Gastrocnemius medialis (tissue), 4 donors: ENCODE measurements at places on chromosomes 7 and 10. TPM values are rescaled to one million over a fixed set of nuclear protein-coding genes. Genes with fewer than 3 reads are reported as not detected.

The RAB19 gene
- total RNA-seq, result not detected

The ASB10 gene
- total RNA-seq, result 24.8 TPM

The CALCR gene
- 0.64 TPM for total RNA-seq

The PON3 gene
- 0.61 TPM for total RNA-seq

The OTUD1 gene
- total RNA-seq, result 7.8 TPM

The C10orf105 gene
- total RNA-seq, result not detected

The MIOS gene
- total RNA-seq, result 294 TPM

The FAM25G gene
- total RNA-seq, result not detected

The PDCD4 gene
- total RNA-seq, result 9.8 TPM

The GBX1 gene
- not detected for total RNA-seq

- DNase-seq, result no peak
These were observed 252.6 kb upstream of the SMIM30 start for GRCh38 chr7:113370910-113371309.

DNA sequence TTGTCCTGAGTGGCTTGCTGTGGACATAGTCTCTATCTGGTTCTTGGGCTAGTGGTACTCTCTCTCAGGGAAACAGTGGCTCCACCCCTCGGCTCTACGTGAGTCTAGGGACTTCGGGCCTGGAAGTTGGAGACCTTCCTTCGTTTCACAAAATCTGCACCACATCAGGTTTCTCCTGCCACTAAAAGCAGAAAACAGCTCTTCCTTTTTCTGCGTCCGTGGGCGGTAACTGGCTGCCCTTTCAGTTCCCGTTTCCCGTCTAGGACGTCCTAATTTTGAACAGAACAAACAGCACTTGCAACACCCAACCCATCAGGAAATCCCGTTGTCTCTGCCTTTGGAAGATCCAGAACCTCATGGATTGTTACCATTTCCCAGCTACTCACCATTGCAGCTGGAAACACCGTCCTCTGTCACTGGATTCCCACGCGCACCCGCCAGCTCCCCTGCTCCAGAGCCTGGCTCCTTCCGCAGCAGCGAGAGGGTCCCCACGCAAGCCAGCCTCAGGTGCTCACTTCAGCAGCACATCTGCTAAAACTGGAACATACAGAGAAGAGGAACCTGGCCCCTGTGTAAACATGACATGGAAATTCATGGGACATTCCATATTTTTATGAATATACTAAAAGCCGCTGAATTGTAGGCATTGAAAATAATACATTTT, 311.4 kb upstream of the AKR1E2 start:
- DNase-seq, result peak; percentile 38

GRCh38 chr10:17056781-17057428, 72.7 kb downstream of the CUBN start:
- DNase-seq, result no peak

DNA sequence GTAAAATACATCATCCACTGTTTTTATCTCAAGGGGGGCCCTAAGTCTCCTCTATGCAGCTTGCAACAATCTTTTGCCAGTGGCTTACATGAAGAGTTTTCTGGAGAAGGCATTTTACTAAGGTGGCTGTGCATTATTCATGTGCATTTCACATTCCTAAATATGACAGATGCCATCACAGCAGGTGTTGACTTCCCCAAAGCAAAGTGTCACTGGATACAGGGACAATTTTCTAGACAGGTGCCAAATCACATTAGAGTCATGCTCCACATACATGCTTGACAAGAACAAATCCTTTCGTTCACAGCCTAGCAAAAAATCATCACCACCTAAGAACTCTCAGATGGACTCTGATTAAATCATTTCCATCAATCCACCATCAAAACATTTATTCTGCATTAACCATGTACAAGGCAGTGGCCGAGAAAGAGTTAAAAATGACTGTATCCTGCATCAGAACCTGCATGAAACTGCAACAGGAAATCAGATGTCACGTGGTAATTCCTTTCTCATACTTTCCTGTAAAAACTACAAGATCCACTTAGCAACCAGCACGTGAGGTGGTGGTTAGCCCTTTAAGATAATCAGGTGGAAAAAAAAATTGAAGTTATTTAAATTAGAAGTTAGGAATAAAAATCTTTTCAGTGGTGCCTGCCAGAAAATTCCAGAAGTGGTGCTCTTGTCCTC, 88.2 kb upstream of the AFAP1L2 start:
- DNase-seq, result no peak

GRCh38 chr10:6052247-6053221, 9.6 kb downstream of the IL2RA start:
- no peak for DNase-seq

DNA sequence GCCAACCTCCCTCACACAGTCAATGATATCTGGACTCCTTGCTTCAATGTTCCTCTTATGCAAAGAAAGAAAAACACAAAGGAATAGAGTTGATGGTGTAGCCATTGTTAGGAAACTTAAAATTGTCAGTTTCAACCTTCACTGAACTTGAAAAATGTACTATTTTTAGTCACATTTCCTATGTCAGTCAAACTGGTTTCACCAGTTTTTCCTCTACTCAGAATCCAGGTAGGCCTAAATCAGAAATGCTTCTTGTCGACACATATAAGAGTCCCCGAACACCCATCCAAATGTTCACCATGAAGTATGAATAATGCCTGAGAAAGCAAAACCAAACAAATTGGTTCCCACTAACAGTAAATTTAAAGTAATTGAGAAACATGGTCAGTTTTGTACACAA, 42.4 kb upstream of the ZMYND11 start:
- DNase-seq, result no peak

- no peak for DNase-seq
These were observed 88.1 kb downstream of the UNCX start for GRCh38 chr7:1320616-1321240.

DNA sequence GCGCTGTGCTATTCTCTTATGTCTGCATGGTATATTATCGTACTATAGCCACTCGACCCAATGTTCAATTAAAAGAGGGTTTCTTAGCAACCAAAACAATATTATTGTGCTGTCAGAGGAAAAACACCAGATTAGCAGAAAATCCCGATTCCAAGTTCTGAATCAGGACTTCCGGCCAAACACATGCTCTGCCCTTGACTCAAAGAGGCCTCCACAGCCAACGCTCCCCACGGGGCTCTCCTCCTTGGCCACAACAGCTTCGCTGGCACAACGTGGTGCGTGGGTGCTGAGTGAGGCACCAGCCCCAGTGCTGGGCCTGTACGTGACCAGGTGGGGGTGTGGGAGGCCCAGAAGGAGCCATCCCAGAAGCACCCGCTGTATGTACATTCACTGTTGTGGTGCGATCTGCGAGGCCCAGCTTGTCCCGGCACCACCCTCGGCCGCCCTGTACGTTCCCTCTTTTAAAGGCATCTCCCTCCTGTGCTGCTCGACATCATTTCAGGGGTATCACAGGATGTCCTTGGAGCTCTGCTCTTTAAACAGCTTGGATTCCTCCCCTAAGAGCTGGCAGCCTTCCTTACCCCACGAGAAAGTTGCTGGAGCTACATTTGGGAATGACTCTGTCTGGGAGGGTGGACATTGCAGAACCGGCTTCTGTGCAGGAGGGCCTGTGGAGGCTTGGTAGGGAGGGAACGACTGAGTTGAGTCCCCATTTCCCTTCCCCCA, 736.2 kb downstream of the PARD3 start:
- DNase-seq, result no peak

- DNase-seq, result no peak
These were observed 9.0 kb downstream of the ADRA2A start for GRCh38 chr10:111085690-111086353.

- no peak for DNase-seq
These were observed 30.1 kb upstream of the POT1 start for GRCh38 chr7:124959676-124960075.
